ENCODE measurements at places on chromosomes 4 and X.

- H3K4me1 ChIP-seq: no peaks in the 10 kb centered on the region
- H3K36me3 ChIP-seq: no peaks in the 10 kb centered on the region
- no peak overlapping the region for H3K27ac ChIP-seq
- no peak overlapping the region for H3K4me3 ChIP-seq
Measured at GRCh38 chrX:12548341-12548740, 242.9 kb upstream of the PRPS2 start.

DNA sequence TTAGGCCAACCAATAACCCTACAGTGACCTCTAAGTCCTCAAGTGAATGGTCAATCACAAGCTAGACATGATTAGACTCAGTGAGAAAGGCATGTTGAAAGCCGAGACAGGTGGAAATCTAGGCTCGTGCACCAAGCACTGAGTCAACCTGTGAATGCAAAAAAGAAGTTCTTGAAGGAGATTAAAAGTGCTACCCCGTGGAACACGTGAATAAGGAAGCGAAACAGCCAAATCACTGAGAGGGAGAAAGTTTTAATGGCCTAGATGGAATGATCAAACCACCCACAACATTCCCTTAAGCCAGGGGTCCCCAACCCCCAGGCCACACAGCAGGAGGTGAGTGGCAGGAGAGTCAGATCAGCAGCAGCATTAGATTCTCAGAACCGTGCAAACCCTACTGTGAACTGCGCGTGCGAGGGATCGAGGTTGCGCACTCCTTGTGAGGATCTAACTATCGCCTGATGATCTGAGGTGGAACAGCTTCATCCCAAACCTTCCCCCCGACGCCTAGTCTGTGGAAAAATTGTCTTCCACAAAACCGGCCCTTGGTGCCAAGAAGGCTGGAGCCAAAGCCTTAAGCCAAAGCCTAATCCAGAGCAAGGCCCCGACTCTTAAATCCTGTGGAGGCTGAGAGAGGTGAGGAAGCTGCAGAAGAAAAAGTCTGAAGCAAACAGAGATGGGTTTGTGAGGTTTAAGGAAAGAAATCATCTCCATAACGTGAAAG lies 19.5 kb upstream of the PDE6B start:
- no peaks in the 10 kb centered on the region for H3K36me3 ChIP-seq
- H3K4me1 ChIP-seq: no peaks in the 10 kb centered on the region
- H3K27me3 ChIP-seq: no peaks in the 10 kb centered on the region
- H3K4me3 ChIP-seq: no peak overlapping the region
- H3K27ac ChIP-seq: no peak overlapping the region

DNA sequence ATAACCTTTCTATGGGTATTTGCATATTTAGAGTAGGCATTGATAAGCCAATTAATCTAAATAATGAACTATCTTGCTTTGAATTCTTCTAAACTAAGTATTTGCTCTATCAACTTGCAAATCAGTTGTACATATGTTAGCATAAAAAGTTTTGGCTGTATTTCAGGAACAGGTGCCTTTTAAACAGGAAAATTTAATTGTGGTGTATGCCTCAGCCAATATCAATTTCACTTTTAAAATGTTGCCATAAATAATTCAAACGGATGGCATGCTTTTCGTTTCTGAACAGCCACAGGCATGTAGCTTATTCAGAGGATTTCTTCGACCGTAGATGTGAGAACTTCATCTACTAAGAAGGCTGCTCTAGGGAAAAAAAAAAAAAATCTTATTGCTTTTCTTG lies 99.9 kb downstream of the DCLK2 start:
- H3K36me3 ChIP-seq: no peaks in the 10 kb centered on the region
- DNase-seq: no peak
- H3K4me1 ChIP-seq: no peaks in the 10 kb centered on the region
- no peak overlapping the region for H3K27ac ChIP-seq
- H3K27me3 ChIP-seq: peaks cover 3% of the 10 kb centered on the region
- no peak overlapping the region for H3K4me3 ChIP-seq

DNA sequence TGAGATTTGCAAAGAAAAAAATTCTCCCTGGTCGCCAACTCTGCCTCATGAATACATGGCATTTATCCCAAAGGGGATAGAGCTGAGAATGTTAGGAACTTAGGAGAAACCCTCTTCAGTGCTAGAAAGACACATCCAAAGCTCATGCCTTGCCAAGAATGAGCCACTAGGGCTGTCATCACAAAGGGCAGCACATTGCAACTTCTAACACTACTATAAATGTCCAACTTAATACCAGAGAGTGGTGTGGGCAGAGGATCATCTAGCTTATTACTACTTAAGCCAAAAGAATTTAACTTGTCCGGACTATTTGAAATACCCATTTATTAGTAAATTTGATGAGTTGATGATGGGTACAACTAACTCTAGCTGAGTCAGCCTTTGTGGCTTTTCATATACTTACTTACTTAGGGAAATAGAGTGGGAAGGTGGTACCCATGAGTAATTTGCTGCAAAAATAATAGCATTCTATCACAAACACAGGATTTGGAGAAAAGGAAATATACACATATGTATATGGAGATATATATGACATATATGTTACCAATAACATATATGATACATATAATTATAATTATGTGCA lies 66.3 kb upstream of the GAB1 start:
- H3K4me3 ChIP-seq: no peak overlapping the region
- H3K36me3 ChIP-seq: no peaks in the 10 kb centered on the region
- no peaks in the 10 kb centered on the region for H3K4me1 ChIP-seq
- H3K27me3 ChIP-seq: no peaks in the 10 kb centered on the region

DNA sequence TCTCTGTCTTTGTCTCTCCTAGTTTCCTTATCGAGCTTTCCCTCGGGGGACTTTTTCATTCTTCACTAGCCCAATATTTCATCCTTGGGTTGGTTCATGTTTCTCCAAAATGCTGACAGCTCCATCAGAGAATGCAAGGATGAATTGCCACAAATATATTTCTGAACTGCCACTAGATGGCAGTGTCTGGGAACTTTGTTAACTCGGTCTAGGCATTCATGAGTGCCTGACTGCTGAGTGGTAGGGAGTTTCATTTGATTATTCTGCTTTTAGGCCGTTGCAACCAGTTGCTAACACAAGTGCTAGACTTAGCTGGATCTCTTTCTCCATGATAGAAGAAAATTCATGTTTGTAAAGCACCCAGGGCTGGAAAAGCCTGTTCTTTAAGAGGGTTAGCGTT lies 73.5 kb upstream of the RAP2C start:
- no peak for DNase-seq
- no peaks in the 10 kb centered on the region for H3K4me1 ChIP-seq
- H3K27me3 ChIP-seq: no peaks in the 10 kb centered on the region
- H3K27ac ChIP-seq: no peak overlapping the region
- no peaks in the 10 kb centered on the region for H3K36me3 ChIP-seq

GRCh38 chr4:54526560-54526959 lies 131.2 kb upstream of the KIT start:
- no peaks in the 10 kb centered on the region for H3K36me3 ChIP-seq
- H3K4me3 ChIP-seq: no peak overlapping the region
- no peaks in the 10 kb centered on the region for H3K27me3 ChIP-seq
- DNase-seq: no peak
- H3K4me1 ChIP-seq: no peaks in the 10 kb centered on the region
- H3K27ac ChIP-seq: no peak overlapping the region

GRCh38 chr4:139711461-139711860 lies 45.8 kb downstream of the MGST2 start:
- no peak overlapping the region for H3K27ac ChIP-seq
- no peak for DNase-seq
- H3K27me3 ChIP-seq: no peaks in the 10 kb centered on the region
- H3K36me3 ChIP-seq: no peaks in the 10 kb centered on the region
- H3K4me3 ChIP-seq: no peak overlapping the region
- H3K4me1 ChIP-seq: no peaks in the 10 kb centered on the region

GRCh38 chr4:176226736-176227135 lies 31.4 kb upstream of the SPATA4 start:
- no peak for DNase-seq
- no peak overlapping the region for H3K4me3 ChIP-seq
- H3K36me3 ChIP-seq: no peaks in the 10 kb centered on the region
- H3K27ac ChIP-seq: no peak overlapping the region
- H3K4me1 ChIP-seq: no peaks in the 10 kb centered on the region

DNA sequence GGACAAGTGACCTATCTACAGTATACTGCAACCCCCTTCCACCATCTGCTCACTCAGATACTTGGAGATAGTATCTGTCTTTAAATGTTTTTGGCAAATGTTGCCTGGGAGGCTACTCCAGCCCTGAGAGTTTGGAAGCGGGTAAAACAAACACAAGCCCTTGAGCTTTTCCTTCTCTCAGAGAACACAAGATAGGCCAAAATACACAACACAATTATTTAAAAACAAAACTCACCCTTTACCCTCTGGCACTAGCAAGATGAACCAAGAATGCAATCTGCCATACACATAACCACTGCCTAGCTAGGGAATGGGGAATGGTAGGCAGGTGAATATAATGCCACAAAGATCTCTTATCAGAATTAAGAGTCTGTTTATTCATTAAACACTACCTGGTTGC lies 324.7 kb upstream of the FAM47C start:
- H3K27me3 ChIP-seq: no peaks in the 10 kb centered on the region
- no peak overlapping the region for H3K4me3 ChIP-seq
- no peaks in the 10 kb centered on the region for H3K4me1 ChIP-seq
- no peak for DNase-seq

DNA sequence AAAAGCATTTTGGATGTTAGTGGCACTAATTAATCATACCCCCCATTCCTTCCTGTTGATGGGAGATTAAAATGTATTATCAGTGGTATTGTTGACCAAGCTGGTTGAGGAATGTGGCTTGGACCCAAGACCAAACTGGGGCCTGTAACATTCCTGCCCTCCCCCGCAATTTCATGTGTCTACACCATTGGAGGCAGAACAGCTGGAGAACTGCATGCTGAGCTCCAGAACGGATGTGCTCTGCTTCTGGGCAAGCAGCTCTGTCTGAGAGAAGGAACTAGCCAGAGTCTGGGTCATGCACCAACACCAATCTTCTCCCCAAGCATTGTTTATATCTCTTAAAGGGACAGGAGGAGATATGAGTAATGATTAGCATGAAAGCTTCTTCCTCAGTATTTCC lies 185.5 kb downstream of the CEP135 start:
- no peak for DNase-seq
- no peaks in the 10 kb centered on the region for H3K27me3 ChIP-seq
- no peaks in the 10 kb centered on the region for H3K4me1 ChIP-seq

DNA sequence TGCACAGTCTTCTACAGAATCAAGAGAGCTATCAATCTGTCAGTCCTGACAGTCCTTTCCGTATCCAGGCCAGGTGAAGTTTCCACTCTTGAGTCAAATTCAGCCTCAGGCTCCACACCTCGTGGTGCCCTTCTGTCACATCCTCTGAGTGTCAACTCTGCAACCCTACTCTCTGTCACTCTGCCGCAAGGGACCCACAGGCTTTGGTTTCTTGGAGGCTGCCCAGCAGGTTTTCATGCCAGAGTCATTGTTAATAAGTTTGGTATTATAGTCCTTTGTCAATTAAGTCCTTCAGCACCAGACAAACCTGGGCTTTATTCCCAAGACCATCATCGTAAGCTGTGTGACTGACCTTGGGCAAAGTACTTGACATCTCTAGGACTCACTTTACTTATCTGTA lies 83.4 kb upstream of the KLHL13 start:
- H3K36me3 ChIP-seq: no peaks in the 10 kb centered on the region
- no peak overlapping the region for H3K27ac ChIP-seq
- H3K27me3 ChIP-seq: no peaks in the 10 kb centered on the region
- no peaks in the 10 kb centered on the region for H3K4me1 ChIP-seq
- DNase-seq: no peak

DNA sequence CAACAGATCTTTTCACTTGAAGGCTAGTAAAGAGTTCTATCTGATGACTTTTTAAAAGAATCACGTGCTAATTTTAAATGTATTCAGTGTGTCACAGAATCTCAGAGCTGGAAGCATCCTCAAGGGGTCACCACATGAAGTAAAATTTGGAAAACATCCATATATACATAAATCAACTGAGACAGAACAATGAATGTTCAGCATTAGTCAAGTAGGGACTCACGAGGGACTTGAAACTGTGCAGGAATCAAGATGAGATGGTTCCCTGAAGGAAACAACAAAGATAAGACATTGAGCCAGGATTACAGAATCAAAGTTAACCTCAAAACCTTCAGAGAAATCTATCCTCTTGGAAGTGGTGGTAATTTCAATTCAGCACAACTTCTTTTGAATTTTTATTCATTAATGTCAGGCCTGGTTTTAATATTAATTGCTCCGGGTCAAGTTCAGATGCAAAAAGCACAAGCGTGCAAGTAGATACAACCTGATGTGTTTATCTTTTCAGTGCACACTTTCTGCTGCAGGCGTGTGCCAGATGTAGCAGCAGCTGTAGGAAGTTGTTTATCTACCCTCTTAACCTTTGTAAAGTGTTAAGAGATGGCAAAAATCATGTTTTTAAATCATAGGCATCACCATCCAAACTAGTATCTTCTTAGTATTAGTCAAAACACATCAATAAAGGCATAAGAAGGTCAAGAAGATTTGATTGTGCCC lies 87.7 kb upstream of the SRD5A3 start:
- DNase-seq: no peak
- H3K36me3 ChIP-seq: no peaks in the 10 kb centered on the region
- no peaks in the 10 kb centered on the region for H3K4me1 ChIP-seq
- H3K4me3 ChIP-seq: no peak overlapping the region
- H3K27me3 ChIP-seq: peaks cover 6% of the 10 kb centered on the region

- H3K36me3 ChIP-seq: no peaks in the 10 kb centered on the region
- no peak for DNase-seq
Measured at GRCh38 chr4:26911254-26911653, 50.6 kb downstream of the STIM2 start.

DNA sequence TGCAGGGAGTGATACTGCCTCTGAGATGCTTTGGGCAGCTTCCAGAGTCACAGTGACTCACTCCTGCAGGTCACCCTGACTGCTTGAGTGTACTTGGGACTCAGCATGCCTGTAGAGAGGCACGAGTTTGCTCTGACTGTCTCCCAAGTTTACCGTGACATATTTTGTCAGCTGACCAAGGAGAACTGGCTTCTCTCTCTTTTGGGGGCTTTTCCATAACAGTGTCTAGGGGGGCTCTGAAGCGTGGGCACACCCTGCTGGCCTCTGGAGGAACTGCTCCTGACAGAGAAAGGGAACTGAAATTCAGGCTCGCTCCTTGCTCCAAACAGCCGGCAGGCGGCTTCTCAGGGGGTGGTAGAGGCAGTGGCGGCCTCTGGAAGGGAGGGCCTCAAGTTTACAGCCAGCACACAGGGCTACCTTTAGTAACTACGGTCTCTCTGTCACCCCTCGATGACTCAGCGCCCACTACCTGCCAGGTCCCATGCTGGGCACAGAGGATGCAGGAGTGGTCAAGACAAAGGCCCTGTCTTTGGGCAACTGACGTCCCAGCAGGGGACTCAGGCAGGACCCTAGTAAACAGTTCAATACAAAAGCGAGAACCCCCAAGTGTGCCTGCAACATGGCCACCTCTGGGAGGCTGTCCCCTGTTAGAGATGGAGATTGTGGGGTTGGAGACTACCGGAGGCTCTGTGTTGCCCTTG lies 17.8 kb downstream of the ZNF185 start:
- H3K27me3 ChIP-seq: no peaks in the 10 kb centered on the region
- DNase-seq: no peak
- no peak overlapping the region for H3K4me3 ChIP-seq
- no peaks in the 10 kb centered on the region for H3K4me1 ChIP-seq
